ENCODE measurements at places on chromosomes 3 and 15.

GRCh38 chr3:81789691-81790090 is 28.2 kb upstream of the GBE1 start:
- DNase-seq = no peak

DNA sequence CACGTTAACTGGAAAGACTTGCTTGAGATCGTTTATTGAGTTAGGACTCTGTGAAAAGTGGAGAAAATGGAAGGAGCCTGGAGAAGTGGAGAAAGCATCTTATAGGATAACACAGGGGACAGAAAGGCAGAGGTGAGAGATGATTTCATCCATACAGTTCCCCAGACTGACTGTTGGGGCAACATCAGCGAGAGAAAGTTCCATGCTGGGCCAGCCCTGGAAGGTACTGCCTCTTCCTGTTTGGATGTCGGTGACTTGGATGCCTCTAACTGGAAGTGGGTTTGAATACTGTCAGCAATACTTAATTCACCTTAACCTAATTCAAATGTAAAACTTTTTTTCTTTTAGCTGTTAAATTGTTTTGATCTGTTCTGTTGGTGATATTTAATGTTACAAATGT is 32.3 kb downstream of the ATP13A5 start:
- no peak for DNase-seq

GRCh38 chr3:43399034-43399433 is 112.7 kb downstream of the SNRK start:
- DNase-seq = no peak

DNA sequence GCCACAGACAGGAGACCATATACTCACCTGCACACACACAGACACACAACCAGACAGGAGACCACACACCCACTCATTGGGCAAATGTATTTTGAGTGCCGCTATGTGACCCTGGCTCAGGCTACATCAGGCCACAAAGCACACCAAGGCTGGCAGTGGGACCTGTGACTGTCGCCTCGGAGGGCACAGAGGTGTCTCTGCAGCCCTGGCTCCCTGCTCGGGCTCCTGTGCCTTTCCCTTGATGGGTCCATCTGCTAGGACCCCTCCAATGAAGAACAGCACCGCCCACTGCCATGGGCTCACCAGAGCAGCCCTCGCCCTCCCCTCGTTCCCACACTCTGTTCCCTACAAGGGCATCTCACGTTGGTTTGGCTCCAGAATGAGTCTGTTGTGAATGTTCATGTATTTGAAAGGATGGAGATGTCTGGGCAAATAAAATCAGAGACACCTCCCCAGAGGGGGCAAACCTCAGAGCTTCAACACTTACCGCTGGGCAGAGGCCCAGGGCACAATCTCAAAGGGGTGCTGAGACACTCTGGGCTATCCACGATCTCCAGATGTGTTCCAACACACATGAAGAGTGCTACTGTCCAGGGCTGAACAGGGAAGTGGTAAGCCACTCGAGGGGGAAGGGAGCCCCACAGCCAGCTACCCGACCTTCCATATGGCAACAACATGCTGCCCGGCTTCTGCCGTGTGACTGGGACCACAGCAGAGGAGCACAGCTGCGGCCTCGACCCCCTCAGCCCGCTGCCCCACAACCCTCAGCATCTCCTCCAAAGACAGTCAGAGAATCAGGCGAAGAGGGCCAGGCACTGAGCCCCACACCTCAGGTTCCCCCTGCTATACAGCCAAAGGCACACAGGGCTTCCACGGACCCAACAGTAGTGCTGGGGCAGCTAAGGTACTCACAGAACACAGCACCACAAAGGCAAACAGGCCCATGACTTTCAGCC is 74.9 kb downstream of the OCA2 start:
- no peak for DNase-seq

DNA sequence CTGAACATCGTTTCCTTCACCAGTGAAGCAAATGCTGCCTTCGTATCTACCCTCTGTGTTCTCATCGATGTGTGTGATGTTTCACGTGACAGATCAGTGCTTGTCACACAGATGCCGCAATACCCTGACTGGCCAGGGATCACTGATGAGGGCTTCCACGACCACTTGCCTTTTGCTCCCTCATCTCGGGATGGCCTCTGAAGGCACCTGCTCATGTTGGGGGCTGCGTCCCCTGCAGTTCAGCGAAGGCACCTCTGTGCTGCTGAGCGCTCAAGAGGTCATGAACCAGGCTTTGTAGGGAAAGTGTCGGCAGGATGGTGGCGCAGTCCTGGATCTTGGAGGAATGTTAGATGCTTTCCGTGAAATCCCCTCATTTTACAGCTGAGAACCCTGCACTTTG is 79.2 kb upstream of the KLF13 start:
- no peak for DNase-seq

DNA sequence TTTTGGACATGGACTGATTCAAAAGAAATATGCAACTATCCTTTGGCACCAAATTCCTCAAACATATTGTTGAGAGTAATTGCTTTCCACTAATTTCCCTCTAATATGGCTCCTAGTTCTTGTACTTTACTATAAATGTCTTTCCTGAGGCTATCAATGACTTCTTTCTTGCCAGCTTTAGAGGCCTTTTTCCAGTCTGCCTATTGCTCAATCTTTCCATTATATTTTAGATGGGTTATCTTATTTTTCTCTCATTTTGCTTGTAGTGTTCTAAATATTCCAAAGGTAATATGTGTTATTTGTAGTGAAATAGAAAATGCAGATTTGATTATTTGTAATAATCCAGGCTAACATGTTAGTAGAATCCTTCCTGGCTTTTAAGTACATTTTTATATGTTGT is 11.5 kb upstream of the TEX9 start:
- no peak for DNase-seq

DNA sequence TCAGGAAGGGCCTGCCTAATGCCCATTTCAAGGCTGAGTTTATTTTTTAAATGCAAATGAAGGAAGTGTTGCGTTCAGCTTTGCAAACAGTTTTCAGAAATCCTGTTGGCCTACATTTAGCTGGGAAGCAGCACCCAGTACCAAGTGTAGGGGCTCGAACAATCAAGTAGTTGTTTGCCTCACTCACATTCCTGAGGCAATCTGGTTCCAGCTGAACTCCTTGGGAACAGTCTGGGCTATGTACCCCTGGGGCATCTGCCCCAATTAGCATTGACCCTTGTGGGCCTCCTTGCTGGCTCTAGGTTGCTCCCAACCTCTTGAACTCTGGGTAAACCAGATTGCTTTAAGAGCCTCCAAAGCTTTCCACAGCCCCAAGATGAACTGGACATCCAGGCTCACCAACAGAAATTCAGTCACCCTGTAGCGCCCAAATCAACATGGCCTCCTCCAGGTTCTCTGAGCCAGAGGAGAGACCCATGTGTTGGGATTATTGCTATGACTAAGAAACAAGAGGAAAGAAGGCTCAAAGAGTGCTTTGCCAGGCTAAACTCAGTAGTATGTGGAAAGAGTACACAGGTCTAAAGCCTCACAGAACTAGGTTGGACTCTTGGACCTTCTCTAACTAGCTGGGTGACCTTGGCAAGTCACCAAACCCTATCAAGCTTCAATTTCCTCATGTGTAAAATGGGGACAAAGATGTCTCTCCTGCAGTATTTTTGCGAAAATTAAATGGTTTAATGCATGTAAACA is 532.7 kb downstream of the SOX2 start:
- DNase-seq = no peak

DNA sequence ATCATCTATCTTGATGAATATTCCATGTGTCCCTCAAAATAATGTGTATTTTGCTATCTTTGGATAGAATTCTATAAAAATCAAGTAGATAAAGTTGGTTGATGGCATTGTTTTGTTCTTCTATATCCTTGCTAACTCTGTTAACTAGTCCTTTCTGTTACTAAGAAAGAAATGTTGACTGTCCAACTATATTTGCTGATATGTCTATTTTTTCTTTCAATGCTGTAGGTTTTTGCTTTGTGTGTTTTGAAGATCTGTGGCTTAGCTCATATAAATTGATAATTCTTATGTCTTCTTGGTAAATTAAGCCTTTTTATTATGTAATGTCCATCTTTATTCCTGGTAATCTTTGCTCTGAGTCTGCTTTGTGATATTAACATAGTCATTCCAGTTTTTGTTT is 70.9 kb downstream of the SUCNR1 start:
- DNase-seq = no peak

GRCh38 chr3:55609230-55609827 is 122.2 kb upstream of the WNT5A start:
- DNase-seq = no peak

GRCh38 chr3:197522183-197522715 is 33.5 kb downstream of the BDH1 start:
- no peak for DNase-seq

- no peak for DNase-seq
These were observed 37.1 kb downstream of the TMEM212 start for GRCh38 chr3:171880101-171880870.

DNA sequence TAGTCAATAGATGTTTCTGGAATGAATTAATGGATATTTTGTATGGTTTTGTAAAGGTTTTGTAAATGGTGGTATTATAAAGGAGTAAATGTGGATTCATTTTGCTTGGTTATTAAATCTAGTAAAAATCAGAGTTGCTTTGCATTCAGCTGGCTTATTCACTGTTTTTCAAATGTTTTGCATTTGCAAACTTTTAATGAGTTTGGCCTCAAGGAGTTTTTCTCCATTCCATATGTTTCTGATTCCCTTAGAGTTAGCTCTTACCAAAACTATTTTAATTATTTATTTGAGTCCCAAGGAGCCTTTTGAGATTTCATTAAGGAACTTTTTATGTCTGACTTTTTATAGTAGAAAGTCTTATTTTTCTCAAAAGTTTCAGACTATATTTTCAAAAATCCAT is 992.2 kb downstream of the DIPK2A start:
- no peak for DNase-seq

- no peak for DNase-seq
These were observed 128.0 kb downstream of the SATB1 start for GRCh38 chr3:18297126-18297525.

DNA sequence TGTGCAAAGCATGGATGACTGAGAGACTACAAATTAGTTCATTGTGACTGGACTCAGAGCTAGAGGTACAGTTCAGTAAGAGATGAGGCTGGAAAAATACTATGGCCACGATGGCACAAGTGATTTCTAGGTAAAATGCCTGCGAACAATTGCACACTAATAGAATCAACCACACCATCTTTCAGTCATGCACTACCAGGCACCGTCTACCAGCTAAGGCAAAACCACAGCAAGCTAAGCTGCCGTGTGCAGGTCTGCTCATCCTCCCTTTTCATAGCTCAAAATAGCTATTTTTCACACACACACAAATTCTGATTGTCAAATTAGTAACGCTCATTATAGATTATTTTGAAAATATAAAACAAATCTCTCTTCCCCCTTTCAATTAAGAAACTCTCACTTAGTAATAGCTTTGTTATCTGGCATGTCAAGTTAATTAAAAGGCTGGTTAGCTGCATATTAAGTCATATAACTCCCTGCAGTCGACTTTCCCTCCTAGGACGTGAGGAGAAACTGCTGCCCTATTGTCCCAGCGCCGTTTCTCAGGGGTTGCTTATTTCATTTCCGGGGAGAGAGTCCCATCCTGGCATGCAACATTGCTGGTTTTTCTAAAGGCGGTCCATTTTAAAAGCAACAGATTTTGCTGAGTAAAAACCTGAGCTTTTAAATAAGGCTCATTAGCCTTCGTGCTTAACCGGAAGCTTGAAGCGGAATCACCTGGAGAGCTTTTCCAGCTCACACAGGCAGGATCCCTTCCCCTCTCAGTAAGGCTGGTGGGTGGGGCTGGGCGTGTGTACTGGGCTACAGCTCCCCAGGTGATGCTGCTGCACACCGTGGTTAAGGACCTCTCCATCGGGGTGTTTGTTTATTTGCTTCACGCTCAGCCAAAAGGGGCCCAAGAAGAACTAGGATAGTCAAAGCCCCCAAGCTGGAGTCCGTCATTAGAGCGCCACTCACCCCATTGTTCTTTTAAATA is 16.9 kb upstream of the MEX3B start:
- DNase-seq = no peak

DNA sequence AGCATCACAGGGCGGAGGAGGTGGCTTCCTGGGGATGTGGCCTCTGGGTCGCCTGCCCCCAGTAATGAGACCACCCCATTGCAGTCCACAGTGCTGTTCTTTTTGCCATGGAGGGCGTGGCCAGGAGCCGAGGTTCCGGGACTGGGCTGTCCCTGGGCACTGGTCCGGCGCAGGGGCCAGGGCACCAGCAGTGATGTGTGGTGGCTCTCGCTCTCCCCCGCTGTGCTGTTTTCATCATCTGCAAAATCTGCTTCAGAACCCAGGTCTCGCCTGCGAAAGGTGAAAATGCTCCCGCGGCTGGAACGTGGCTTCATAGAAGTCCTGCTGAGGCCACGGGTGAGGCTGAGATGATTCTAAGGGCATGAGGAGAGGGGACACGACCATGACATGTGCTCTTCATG is 45.8 kb downstream of the SCN5A start:
- DNase-seq = no peak

DNA sequence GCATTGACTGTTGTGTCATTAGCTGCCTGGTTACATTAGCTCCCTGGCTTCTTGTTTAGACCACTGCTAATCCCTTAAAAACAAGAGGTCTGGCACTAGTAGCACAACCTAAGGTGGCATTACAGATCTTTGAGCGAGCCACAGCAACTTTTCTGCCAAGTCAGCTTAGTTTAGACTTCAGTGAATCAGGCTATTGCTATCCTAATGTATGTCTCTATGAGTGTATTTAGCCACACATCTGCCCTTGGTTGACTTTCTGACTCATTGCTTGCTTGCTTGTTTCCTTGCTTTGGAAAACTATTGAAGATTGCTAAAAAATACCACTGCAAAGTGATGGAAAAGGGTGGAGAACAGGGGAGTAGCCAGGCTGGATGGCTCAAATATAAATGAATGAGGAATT is 50.2 kb downstream of the CHP1 start:
- DNase-seq = no peak

- no peak for DNase-seq
These were observed 43.3 kb upstream of the CCDC174 start for GRCh38 chr3:14608298-14608697.

GRCh38 chr15:82921242-82921641 is 31.3 kb downstream of the HOMER2 start:
- DNase-seq = no peak

GRCh38 chr15:77060546-77060945 is 10.4 kb downstream of the TSPAN3 start:
- DNase-seq = no peak

DNA sequence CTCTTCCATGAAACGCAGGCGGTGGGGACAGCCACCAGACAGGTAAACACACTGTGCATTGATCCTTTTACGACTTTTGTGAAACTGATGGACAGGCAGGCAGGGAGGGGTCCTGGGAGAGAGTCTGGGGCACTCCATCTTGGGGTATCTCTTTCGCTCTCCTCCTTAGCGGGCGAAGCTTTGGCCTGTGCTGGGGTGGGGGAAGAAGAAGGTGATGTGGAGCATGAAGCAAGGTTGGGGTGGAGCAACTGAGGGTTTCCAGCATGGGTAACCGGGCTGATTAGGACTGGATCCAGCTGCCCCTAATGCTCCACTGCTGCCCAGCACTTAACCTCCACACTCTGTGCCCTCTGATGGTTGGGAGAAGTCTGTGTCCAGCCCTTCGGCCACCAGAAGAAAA is 25.6 kb downstream of the MUC20 start:
- no peak for DNase-seq

GRCh38 chr3:46835054-46835453 is 28.2 kb downstream of the MYL3 start:
- DNase-seq = no peak

Measured in DMS 273 treated with DMSO at 0.1 percent for 48 hours (cell line).